ENCODE measurements at places on chromosomes 2 and 18. TPM values are rescaled to one million over a fixed set of nuclear protein-coding genes. Genes with fewer than 3 reads are reported as not detected.

The TPO gene
- 5.1 TPM for total RNA-seq

DNA sequence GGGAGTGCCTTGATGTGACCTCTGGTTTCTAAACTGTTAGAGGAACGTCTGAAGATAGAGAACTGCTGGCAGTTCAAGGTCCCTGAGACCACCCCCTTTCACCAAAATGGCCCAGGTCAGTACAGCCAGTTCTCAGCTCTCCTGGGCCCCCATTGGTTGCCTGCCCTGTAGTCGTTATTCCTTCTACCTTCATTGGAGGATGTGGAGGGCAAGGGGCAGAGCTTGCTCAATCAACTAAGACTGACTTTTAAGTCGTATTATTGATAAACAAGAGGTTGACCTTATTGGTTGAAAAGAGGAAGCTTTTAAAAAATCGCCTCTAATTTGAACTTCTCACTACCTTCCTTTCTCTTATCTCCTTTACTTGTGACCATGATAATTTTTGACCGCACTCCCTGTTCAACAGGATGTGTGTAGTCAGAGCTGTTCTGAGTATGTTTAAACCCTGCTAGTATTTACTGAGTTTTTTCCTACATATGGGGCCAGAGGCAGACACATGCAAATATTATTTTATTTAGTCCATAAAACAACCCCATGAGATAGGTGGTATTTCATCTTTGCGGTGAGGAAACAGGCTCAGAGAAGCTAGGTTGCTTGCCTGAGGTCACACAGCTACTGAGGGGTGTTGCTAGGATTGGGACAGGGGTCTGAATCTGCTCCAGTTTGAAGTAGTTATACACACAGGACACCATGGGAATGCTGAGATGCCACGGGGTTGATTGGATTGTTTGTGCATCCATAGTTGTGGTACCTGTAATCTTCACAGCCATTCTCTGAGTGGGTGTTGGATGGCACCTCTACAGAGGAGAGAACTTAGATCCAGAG lies 65.9 kb downstream of the TMEM247 start:
- H3K4me1 ChIP-seq, result peaks cover 8% of the 10 kb centered on the region
- DNase-seq, result no peak
- H3K27me3 ChIP-seq, result no peaks in the 10 kb centered on the region
- no peaks in the 10 kb centered on the region for H3K36me3 ChIP-seq

GRCh38 chr2:5921081-5921642 lies 229.0 kb downstream of the SOX11 start:
- no peak for DNase-seq
- H3K36me3 ChIP-seq, result no peaks in the 10 kb centered on the region
- H3K4me3 ChIP-seq, result no peak overlapping the region
- no peaks in the 10 kb centered on the region for H3K27me3 ChIP-seq
- no peak overlapping the region for H3K27ac ChIP-seq

DNA sequence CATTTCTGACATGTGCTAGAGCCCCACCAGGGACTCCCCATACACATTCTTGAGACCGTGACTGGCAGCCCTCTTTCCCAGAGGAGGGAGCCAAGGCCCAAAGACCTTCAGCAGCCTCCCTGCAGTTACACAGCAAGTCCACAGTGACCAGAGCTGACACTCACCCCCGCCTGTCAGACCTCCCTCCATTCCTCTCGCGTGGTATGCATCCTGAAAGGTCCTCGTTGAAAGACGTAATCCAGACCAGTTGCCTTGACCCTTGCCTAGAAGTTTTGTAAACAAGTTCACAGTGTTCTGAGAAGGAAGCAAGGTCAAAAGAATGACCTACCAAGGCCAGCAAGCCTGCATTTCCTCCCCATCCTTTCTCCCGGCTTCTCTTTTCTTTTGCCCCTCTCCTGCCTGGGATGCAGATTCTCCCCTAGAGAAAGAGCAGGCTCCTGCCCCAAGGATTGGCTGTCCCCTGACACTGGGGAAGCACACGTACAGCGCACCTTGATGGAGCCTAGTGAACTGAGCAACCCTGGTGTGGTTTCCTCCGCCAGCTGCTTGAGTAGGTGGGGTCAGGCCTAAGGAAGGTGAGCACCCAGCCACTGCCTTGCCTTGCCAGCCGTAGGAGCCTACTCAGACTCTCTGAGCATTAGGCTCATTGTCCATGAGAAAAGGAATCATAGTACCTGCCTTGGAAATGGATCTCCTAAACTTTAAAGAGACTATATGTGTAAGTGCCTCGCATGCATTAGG lies 18.3 kb downstream of the TRIB2 start:
- H3K36me3 ChIP-seq, result no peaks in the 10 kb centered on the region
- no peaks in the 10 kb centered on the region for H3K27me3 ChIP-seq
- peak overlapping the region; percentile 54 for H3K27ac ChIP-seq
- DNase-seq, result no peak
- H3K4me3 ChIP-seq, result no peak overlapping the region
- H3K4me1 ChIP-seq, result peaks cover 9% of the 10 kb centered on the region

DNA sequence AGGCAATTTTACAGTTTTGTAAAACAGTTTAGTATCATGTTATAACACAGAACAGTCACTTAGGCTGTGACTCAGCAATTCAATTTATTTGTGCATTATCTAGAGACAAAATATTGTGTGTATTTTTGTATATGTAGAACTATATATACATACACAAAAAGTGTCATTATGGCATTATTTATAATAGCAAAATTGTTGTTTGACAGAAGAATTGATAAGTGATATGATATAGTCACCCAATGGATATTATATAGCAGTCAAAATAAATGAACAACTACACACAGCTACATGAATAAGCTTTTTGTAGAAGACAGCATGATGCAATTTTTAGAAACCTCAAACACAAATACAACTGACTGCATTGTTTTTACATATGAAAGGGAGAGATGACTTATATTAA lies 334.0 kb downstream of the TRIB2 start:
- no peak overlapping the region for H3K27ac ChIP-seq
- H3K36me3 ChIP-seq, result no peaks in the 10 kb centered on the region
- no peak overlapping the region for H3K4me3 ChIP-seq
- H3K4me1 ChIP-seq, result no peaks in the 10 kb centered on the region

GRCh38 chr2:54657664-54658083 lies 65.8 kb upstream of the EML6 start:
- H3K36me3 ChIP-seq, result peaks cover 7% of the 10 kb centered on the region
- no peaks in the 10 kb centered on the region for H3K4me1 ChIP-seq
- H3K27ac ChIP-seq, result peak overlapping the region; percentile 19
- H3K4me3 ChIP-seq, result no peak overlapping the region

The ACOXL gene
- total RNA-seq, result not detected

The GULP1 gene
- total RNA-seq, result 47.9 TPM

DNA sequence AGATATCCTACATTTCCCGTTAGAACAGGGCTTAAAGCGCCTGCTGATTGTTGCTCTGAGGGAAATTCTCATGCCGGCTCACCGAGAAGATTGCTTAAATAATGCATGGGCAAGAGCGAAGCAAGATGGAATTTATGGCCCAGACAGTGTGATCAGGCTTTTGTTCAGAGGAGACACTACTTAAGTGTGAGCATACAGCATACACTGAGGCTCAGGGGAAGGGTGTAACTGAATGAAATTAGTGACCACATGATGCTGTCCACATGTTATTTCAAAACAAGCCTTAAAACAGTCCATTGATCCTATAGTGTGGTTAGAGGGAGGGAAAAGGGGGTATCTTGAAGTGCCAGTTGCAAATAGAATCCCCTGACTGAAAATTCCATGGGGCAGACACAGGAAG lies 125.5 kb downstream of the RAPGEF4 start:
- H3K4me1 ChIP-seq, result no peaks in the 10 kb centered on the region
- no peak overlapping the region for H3K4me3 ChIP-seq
- H3K27me3 ChIP-seq, result no peaks in the 10 kb centered on the region
- no peak overlapping the region for H3K27ac ChIP-seq
- DNase-seq, result no peak

The EPHA4 gene
- total RNA-seq, result 12.8 TPM

- no peaks in the 10 kb centered on the region for H3K36me3 ChIP-seq
- H3K27me3 ChIP-seq, result no peaks in the 10 kb centered on the region
- no peak overlapping the region for H3K27ac ChIP-seq
- no peaks in the 10 kb centered on the region for H3K4me1 ChIP-seq
Observed at GRCh38 chr2:6082625-6083018, 390.4 kb downstream of the SOX11 start.

- DNase-seq, result no peak
- H3K4me1 ChIP-seq, result no peaks in the 10 kb centered on the region
- no peak overlapping the region for H3K4me3 ChIP-seq
- no peak overlapping the region for H3K27ac ChIP-seq
Observed at GRCh38 chr2:86471637-86472036, 30.5 kb downstream of the KDM3A start.

All from breast epithelium (tissue), 4 donors.